ENCODE measurements at places on chromosomes 4 and X.

- no peak for DNase-seq
Observed at GRCh38 chrX:38754818-38755718, 46.2 kb upstream of the MID1IP1 start.

GRCh38 chrX:103533511-103534216, 14.4 kb upstream of the RAB40A start:
- DNase-seq = peak; percentile 3

DNA sequence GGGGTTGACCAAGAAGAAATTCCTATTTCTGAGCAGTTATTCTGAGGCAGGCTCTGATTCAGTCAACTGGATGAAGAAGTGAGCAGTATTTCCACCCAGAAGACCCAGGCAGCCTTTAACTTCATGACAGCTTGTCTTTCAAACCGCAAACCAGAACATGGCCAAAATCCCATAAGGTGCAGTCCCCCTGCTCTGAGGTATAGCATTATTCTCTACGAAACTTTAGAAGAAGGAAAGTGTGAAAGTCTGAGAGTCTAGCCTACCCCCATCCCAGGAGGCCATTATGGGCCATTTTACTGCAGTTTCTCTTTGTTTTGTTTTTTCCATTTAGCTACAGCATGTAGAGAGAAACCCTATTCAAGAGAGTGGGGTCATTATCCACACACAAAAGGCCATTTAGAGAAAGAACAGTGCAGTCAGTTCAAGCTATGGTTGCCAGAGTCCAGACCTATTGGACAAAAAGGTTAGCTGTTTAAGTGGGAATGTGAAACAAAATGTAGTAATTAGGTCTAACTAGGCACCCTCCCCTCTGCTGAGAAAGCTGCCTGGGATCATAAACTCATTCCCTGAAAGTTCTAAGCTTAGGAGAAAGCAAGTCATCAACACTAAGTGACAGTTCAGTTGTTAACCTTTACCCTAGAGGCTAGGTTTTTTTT, 52.1 kb upstream of the RASGEF1B start:
- no peak for DNase-seq

- no peak for DNase-seq
Observed at GRCh38 chr4:89434364-89434988, 126.9 kb upstream of the GPRIN3 start.

DNA sequence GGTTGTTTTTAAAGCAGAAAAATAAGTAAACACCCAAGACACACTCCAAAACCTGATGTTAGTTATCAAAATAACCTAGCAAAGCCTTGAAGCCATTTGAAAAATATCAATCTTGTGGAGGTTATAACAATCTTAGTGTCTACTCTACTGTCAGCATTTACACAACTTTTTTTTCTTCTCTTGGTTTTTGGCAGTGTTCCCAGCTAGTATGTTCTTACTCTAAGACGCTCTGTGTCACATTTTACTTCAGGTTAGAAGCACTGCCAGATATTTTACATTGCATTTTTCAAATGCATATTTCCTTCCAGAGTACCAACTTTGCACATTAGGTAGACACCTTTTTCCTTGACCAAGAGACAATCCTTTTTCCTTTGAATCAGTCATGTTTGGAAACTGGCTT, 114.0 kb upstream of the INPP4B start:
- DNase-seq = no peak

GRCh38 chr4:177023951-177024350, 231.2 kb upstream of the VEGFC start:
- no peak for DNase-seq

DNA sequence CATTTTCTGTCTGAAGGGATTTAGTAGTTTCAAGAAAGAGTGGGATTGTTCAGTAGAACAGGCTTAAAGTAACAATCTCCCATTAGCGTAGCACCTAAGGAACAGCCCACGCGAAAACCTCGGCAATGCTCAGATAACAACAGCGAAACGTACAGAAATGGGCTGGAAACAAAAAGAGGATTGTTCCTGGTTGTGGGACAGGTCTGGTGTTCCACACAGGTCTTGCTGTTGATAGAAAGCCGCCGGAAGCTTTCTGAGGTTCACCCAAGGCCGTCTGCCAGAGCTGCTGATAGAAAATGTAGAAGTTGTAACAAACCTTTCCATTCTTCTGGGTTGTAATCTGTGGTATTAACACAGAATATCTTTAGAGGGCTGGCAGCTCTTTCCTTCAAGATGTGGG, 69.4 kb upstream of the CLCN4 start:
- DNase-seq = no peak

DNA sequence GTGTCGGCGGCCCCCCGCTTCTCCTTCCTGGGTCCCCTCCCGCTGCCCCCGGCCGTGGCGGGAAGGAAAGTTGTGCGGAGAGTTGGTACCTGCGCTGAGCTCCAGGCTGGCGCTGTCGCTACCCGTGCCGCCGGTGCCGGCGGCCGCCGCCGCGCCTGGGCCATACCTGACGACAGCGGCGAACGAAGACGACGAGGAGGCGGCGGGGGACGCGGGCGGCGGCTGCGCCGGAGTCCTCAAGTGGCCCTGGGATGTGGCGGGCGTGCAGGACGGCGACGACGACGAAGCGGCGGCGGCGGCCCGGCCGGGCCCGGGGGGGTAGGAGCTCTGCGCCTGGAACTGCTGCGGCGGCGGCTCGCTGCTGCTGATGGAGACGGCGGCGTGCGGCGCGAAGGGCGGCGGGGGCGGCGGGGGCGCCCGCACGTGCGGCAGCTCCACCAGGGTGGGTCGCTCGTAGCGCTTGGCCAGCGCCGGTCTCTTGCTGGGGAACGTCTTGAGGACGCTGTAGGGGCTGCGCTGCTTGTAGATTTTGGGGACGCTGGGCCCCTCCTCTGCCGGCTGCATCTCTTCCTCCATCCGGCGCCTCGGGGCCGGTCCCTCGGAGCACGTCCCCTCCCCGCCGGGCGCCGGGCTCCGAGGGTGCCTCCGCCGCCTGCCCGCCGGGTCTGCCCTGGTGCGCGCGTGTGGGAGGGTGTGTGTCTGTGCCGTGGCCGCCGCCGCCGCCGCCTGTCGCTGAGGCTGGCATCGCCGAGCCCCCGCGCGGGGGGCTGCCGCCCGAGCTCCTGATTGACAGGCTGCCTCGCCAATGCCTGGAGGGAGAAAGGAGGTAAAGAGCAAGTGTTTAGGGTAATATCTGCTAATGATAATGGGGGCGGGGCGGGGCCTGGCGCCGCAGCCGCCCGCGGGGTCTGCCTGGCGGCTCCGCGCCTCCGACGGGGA, 618 bp downstream of the BEND4 start:
- peak; percentile 36 for DNase-seq

GRCh38 chr4:56535915-56536314, 30.3 kb downstream of the ARL9 start:
- no peak for DNase-seq

DNA sequence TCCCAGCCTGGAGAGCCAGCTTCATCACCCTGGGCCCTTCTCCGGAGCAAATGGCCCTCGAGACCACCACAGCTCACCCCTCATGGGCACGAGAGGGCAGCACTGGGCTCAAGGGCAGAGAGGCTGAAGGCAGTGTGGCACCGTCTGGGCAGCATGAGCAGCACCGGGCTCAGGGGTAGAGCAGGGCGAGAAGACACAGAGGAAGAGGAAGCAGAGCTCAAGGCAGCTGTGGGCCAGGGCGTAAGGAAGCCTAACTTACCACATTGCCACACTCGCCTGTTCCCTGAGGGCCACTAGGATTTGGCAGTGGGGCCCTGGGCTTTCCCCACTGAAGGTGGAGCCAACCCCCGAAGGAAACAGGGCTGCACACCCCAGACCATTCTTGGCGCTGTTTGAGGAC, 15.5 kb downstream of the ZNF185 start:
- DNase-seq = no peak

DNA sequence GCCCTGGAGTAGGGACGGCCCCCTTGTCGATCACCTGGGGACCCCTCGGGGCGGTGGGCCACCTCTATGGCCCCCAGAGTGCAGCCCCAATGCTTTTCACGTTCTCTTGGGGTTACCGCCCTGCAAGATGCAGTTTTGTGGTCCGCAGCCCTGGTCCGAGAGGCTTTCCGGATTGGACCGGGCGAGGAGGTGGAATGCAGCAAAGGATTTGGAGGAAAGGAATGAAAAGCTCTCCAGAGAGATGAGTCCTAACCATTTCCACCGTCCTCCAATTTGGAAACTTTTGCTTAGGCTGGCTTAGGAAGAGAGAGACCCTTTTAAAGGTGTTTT, 601 bp downstream of the SLC25A43 start:
- DNase-seq = no peak

DNA sequence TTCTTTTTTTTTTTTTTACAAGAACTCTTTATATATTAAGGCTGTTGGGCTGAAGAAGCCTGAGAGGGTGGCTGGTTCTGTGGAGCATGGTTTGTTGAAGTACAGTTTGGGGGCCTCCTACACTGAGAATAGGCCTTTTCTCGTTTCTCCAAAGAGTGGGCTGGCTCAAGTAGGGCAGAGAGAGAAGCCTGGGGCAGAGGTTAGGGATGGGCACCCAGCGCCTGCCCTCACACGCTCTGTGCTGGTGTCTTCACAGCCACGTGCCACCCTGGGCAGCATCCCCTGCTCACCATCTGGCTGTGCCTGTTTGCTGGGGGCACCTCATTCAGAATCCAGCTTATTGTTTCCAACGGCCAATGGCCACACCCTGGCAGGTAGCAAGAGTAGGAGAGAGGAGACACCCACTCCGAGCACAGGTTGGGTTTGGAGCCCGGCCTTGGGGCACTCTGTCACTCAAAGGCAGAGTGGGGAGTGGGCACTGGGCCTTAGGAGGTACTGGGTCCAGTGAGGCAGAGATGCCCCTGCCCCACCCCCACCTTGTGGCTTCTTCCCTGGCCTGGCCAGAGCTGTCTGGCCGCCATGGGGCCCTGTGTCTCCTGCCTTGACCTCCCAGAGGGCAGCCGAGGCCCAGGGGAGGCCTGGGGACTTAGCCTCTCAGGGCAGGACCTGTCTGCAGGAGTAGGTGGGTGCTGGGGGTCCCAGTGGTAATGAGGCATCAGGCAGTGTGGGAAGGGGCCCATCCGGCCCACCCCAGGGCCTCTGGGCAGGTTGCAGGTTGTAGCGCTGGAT, 2.9 kb downstream of the MSANTD1 start:
- DNase-seq = no peak

- DNase-seq = no peak
Observed at GRCh38 chr4:140277576-140277975, 95.9 kb upstream of the SCOC start.

DNA sequence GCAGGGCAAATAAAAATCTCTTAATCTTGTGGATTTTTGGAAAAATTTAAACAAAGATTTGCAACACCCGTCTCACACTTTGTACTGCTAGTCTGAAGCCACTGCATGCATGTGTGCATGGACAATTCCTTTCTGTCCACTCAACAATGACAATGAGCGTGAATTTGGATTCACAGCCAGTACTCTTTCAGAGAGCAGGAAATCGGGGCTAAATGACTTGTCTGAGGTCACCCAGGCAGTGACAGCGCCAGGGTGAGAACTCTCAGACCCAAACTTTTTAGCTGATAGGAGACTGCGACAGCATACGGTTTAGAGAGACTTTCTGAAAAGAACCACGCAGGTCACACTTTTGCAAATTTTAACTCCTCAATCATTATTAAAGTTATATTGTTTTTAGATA, 90.9 kb downstream of the ZNF827 start:
- DNase-seq = no peak

GRCh38 chrX:12894074-12895030, 12.1 kb upstream of the TLR8 start:
- no peak for DNase-seq

DNA sequence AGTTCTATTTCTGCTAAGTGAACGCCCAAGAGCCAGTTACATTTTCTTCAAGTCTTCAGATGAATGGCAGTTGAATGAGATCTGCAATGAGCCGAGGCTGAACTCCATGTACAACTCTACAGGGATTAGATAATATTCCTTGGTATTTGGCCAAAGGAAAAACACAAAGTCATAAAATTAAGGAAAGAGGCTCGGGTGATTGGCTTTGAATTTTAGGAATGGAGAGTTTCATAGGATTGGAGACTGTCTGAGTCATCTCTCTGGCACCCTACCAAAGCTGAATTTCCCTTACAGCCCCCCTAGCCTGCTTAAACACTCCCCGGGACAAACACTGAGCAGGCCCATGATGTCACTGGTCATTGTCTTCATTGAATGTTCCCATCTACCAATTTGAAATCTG, 188.0 kb upstream of the C1QTNF7 start:
- DNase-seq = no peak

- no peak for DNase-seq
Observed at GRCh38 chr4:108361886-108362285, 193.2 kb upstream of the LEF1 start.

DNA sequence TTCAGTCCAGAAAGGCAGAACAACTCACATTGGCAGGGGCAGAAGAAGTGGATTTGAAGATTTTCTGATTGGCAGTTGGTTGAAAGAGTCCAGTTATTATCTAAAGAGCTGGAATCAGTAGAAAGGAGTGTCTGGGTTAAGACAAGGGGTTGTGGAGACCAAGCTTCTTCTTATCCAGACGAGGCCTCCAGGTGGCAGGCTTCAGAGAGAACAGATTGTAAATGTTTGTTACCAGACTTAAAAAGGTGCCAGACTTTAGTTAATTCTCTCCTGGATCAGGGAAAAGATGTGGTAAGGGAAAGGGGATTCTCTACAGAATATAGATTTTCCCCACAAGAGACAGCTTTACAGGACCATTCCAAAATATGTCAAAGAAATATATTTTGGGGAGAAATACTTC, 36.7 kb upstream of the TLR3 start:
- no peak for DNase-seq

GRCh38 chr4:157115613-157116335, 39.8 kb downstream of the GLRB start:
- DNase-seq = no peak

- no peak for DNase-seq
Observed at GRCh38 chrX:45769761-45770582, 569.3 kb upstream of the DIPK2B start.

- no peak for DNase-seq
Observed at GRCh38 chr4:42747971-42748370, 91.1 kb upstream of the ATP8A1 start.

DNA sequence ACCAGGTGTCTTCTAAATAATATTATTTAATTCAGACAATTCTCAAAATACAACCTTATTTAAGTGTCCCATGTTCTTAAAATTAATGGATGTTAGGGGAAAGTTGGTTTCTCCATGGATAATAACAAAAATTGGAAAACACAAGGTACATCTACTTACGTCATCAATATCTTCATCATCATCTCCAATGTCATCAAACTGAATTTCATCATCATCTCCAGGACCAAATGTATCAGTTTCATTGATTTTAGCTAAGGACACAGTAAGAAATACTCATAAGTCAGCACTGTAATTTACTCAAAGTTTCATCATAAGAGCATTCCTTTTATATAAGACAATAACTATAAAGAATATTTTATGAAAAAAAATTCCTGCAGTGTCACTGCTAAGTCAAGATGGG, 11.3 kb downstream of the EIF1AX start:
- DNase-seq = no peak

DNA sequence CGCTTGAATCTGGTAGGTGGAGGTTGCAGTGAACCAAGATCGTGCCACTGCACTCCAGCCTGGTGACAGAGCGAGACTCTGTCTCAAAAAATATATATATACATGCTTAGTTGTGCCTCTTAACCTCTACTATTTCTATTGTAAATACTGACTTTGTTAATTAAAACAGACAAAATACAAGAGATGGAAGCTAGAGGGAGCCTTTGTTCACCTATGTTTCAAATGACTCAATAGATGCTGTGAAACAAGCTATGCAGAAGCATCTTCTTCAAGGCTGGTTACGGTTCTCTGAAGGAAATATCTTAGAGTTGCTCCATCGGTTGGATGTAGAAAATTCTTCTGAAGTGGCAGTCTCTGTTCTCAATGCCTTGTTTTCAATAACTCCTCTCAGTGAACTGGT, 6.2 kb downstream of the NCAPG start:
- no peak for DNase-seq

GRCh38 chrX:12142661-12143060, 4.4 kb downstream of the FRMPD4 start:
- no peak for DNase-seq
